ENCODE measurements at places on chromosomes 12 and 14. TPM values are rescaled to one million over a fixed set of nuclear protein-coding genes. Genes with fewer than 3 reads are reported as not detected.

The NPAS3 gene
- not detected for total RNA-seq

- no peak for DNase-seq
Measured at GRCh38 chr12:52577316-52577715, 3.7 kb upstream of the KRT74 start.

The MYF6 gene
- not detected for total RNA-seq

DNA sequence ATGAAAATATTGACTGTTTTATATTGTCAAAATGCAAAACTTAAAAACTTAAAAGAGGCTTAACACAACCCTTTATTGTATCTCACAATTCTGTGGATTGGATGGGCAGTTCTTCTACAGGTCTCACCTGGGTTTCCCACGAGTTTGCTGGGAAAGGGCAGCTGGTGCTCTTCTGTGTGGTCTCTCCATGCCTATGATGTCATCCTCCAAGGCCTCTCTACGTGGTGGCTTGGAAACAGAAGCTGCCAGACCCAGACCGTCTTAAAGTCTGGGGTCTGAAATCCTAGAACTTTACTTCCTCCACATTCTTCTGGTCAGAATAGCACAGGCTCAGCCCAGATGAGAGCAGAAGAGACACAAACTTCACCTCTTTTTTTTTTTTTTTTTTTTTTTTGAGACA, 36.5 kb upstream of the KICS2 start:
- DNase-seq, result no peak

The KRT78 gene
- total RNA-seq, result not detected

GRCh38 chr12:101475751-101476305, 692 bp downstream of the SPIC start:
- DNase-seq, result no peak

- DNase-seq, result no peak
Measured at GRCh38 chr14:102501751-102502315, 7.7 kb downstream of the ANKRD9 start.

GRCh38 chr12:6394398-6394797, 10.4 kb downstream of the LTBR start:
- DNase-seq, result no peak

The ERP27 gene
- 0.33 TPM for total RNA-seq

- no peak for DNase-seq
Measured at GRCh38 chr14:32950584-32950983, 11.9 kb downstream of the NPAS3 start.

The RNASE3 gene
- not detected for total RNA-seq
